ENCODE measurements at places on chromosomes 2 and 18.

DNA sequence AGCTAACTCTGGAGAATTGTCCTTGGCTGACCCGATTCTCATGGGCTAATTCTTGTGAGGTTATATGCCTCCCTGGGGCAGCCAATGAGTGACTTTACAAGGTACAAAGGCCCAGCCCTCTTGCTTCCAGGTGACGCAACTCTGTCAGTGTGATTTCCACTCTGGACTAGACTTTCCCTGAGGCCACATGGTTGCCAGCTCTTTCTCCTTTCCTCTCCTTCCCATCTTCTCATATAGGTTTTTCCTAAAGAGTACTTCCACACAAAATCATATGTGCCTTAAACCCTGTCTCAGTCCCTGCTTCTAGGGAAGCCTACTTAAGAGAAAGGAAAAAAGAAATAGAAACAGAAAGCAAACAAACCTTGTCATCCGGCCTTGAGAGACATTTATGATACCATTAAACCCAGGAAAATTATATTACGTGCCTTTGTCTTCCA, 226.2 kb upstream of the ZSWIM2 start:
- DNase-seq: no peak

GRCh38 chr2:3871002-3871401, 167.6 kb downstream of the DCDC2C start:
- DNase-seq: no peak

DNA sequence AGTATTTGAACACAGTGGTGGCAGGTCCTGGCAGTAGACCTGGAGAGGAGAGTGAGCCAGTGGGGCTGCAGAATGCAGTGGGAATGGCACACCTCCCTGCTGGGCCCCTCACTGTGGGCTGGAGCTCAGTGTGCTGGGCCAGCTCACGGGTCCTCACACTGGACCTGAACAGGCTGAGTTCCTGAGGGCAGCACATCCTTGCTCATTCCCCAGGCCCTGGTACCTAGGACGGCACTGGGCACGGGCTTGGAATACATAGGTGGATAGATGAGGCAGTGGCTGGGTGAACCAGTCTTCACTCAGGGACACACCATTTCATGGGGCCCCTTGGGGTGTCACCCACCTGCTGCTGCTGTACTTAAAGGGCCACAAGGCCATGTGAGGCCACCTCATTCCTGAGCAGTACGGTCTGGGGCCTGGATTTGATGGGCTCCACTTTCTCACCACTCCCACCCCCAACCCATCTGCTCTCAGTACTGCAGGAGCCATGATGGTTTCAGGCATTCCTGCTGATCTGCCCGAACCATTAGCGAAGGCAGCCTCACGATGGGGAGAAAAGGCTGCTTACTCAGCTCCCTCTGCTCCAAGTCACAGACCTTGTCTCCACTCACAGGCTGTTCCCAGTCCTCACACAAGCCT, 4.2 kb downstream of the TMEM177 start:
- DNase-seq: no peak

- DNase-seq: no peak
These were observed 48.7 kb downstream of the DTNB start for GRCh38 chr2:25624635-25625034.

GRCh38 chr18:73163236-73163635, 295.4 kb upstream of the NETO1 start:
- DNase-seq: no peak

DNA sequence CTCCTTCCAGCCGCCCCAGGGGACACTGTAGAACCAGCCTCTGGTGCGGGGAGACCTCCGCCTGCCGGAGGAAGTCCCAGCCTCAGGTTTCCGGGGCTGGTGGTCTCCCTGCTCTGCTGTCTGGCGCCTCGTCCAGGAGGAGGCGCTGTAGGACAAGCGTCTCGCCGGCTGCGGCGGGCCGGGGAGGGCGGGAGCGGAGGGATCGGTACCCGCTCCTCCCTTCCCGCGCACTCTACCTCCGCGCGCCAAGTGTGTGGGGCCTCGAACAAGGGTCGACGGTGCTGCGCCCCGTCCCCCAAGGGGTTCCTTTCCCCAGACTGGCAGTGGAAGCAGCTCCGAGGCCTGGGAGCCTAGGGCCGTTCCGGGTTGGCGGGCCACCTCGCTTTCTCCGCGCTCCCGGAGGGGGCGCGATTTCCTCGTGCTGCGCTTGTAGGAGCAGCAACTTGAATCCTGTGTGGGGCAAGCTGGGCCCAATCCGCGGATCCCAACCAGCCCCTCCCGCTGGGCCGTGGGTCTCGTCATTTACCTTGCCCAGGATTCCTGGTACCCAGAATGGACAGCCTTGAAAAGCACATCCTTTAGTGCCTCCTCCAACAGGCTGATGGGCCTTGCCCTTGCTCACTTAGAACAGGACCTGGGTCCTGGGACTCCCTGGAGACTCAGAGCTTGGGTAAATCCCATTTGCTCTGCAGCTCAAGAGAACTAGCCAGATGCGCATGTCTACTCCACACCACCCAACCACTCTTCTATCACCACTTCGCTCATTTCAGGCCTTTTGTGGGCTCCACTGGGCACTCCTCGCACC, 10.6 kb upstream of the HOXD4 start:
- DNase-seq: no peak

GRCh38 chr2:220512419-220512818, 885.0 kb downstream of the SLC4A3 start:
- no peak for DNase-seq

DNA sequence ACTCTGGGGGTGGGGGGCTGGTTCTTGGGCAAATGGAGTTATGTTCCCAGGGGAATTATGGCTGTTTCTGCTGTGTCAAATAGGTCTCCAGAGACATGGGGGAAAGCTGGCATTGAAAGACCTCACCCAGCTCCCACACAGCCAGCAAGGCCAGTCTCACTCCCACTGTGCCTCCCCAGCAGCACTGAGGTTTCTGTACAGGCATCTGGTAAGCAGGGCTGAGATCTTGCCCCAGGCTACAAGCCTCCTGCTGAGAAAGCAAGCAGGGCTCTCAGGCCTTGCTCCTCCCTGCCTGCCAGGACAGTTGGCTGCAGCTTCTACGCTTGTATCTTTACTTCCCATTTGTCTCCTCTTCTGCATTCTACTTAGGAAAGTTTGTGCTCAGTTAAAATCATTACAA, 50.5 kb upstream of the FHOD3 start:
- no peak for DNase-seq

DNA sequence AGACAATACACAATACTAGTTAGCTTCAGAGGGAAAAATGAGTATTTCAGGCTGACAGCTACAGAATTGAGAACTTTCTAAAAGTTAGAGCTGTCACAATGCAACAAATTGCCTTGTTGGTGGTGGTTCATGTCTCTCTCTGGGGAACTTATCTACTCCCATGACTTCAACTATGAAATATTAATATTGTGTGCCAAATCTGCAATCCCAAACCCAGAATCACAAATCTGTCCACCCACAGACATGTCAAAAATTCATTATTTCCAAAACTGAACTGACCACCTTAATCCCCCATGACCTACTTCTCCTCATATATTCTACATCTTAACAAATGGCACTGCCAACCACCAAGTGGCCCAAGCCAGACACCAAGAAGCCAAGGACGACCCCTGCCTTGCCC, 143.5 kb downstream of the TCF4 start:
- no peak for DNase-seq

- DNase-seq: no peak
These were observed 57.7 kb downstream of the GORASP2 start for GRCh38 chr2:170986566-170987258.

- DNase-seq: peak; percentile 4
These were observed 34.2 kb upstream of the EN1 start for GRCh38 chr2:118881490-118882129.

- DNase-seq: no peak
These were observed 220.2 kb upstream of the APCDD1 start for GRCh38 chr18:10234281-10234680.
